ENCODE measurements at places on chromosomes 13 and 19. TPM values are rescaled to one million over a fixed set of nuclear protein-coding genes. Genes with fewer than 3 reads are reported as not detected.

GRCh38 chr13:44302233-44302632, 71.4 kb upstream of the SERP2 start:
- peaks cover 67% of the 10 kb centered on the region for H3K4me1 ChIP-seq
- DNase-seq = peak; percentile 91

DNA sequence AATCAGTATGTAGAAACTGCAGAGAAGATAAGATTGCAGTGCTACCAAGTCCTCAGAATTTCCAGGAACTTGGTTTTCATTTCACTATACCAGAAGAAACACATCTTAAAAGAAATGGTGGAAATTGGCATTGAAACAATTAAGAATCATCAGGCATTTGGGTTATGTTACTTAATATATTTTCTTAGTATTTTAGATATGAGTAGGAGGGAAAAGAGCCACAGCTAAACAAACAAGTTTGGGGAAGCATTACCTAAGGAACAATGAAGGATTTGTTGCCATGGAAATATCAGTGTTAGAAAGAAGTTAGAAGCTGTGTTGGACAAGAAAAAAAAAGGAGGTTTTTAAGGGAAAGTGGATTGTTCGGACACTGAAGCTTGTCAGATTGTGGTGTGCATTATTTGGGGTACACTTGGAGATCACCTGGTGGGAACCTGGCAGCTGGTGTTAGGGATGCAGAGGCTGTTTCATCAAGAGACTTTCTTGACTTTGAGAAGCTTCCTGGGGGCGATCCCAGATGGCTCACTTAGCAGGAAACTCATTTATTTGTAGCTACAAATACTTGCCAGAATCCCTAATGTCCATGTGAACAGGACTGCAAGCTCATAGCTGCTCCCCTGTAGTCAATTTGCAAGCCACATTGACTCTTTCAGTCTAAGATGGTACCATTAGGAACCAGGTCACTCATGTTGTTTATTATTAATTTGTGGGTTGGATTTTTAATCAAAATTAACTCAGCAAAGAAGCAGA, 246.7 kb downstream of the RFC3 start:
- peaks cover 22% of the 10 kb centered on the region for H3K4me1 ChIP-seq
- no peaks in the 10 kb centered on the region for H3K36me3 ChIP-seq
- H3K4me3 ChIP-seq = no peak overlapping the region
- no peaks in the 10 kb centered on the region for H3K27me3 ChIP-seq

GRCh38 chr13:23570099-23570920, at the start of gene TNFRSF19:
TSS of gene TNFRSF19 (plus strand) at chr13:23570412. CDS start at chr13:23590184, 19,772 bp downstream.
- no peak for DNase-seq
- H3K4me1 ChIP-seq = no peaks in the 10 kb centered on the region
- no peak within 1 kb of the TSS for H3K4me3 ChIP-seq
- no peak within 1 kb of the TSS for H3K27ac ChIP-seq
- peaks cover 58% of the 10 kb centered on the region for H3K27me3 ChIP-seq
- H3K36me3 ChIP-seq = no peaks in the 10 kb centered on the region

GRCh38 chr13:94896238-94896637, 183.9 kb upstream of the SOX21 start:
- no peaks in the 10 kb centered on the region for H3K36me3 ChIP-seq
- H3K4me3 ChIP-seq = no peak overlapping the region
- H3K27me3 ChIP-seq = no peaks in the 10 kb centered on the region
- no peak for DNase-seq

DNA sequence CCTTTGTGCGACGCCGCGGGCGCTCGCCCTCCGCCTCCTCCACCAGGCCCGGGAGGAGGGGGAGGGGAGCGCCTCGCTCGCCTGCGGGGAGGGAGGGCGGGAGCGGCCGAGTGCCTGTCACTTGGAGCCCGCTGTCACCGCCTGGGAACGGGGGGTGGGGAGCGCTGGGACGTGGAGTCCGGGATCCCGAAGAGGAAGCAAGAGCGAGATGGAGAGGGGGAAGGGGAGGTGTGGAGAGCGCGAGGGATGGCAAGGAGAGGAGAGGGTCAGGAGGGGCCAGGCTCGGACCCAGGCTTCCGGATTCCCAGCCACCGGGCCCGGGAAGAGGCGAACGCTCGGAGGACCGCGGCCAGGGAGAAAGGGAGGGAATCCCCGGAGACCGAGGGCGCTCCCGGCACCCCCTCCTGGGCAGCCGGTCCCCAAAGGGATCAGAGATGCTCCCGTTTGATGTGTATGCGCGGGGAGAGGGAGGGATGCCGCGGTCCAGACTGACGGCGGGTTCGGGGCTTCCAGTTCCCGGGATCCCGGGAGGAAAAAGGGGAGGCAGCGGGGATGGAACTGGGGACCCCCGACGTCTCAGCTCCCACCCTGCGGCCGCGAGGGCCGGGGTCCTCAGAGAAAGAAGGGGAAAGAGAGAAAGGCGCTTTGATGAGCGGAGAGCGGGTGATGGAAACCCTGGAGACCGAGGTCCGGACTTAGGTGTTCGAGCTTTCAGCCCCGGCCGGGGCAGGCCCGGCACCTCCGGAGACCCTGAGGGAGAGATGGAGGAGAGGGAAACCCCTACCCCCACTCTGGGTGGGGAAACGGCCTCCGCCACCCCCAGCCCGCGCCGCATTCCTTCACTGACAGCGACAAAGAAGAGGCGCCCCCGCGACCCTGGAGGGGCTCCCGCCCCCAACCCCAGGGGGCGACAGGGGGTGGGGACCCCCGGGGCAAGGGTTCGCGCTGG, 4.7 kb upstream of the DPF1 start:
- H3K27ac ChIP-seq = peak overlapping the region; percentile 49
- peak overlapping the region; percentile 56 for H3K4me3 ChIP-seq
- no peak for DNase-seq
- peaks cover 47% of the 10 kb centered on the region for H3K27me3 ChIP-seq

IFNL2 gene
- total RNA-seq = not detected

CLEC11A gene
- total RNA-seq = 2.4 TPM

NTN5 gene
- total RNA-seq = not detected
